AG09309 (cell line): ENCODE measurements at places on chromosomes 2 and 18.
A peak's percentile ranks its signal among the peaks of the same experiment; 100 is the strongest.

DNA sequence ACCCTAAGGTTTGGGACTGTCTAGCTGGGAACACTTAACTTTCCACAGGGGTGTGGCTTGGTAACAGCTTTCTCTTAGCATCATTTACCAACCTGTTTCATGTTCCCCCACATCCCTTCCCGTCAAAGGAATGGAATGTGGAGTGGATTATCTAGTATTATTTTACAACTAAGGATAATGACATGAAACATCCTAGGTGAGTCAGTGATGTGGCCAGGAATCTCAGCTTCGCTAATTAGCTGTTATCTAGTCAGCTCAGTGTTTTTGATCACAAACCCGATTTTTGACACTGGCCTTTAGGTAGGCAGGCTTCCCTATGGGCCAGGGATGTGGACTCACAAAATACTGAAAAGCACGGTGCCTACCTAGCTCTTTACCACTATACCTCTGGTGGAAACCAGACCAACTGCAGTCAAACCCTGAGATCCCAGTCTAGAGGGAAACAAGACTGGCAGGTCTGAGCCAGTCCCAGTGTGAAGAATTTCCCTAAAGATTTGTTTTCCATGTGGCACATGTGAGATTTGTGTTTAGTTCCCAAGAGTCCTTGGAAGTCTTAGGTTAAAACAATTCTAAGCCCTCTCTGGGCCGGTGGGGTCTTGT, 2.8 kb upstream of the NRP2 start:
- DNase-seq: no peak

- DNase-seq: no peak
Observed at GRCh38 chr2:68870215-68870614, 982 bp downstream of the BMP10 start.

GRCh38 chr2:172704072-172704936, 31.3 kb upstream of the RAPGEF4 start:
- DNase-seq: no peak

DNA sequence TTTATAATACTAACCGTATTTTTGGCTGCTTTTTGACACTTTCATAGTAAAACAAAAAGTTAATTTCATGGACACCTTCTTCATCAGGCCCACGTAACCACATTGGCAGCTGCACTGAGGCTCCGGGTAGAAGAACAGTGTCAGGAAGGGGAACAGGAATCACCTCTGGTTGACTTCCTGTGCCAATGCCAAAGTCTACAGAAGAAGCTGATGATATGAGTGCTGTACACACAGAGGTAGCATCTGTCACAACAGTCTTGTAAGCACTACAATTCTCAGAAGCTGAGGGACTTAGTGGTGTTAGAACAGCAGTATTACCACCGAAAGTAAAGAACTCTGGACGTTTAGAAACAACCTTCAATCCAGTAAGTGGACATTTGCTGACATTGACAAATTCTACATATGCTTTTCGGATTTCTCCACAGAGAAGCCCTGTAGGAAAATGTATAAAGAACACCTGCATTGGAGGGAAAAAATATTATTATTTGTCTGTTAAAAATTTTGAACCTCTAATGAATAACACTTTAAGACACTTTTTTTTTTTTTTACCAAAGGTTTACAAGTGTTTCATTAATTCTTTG, 85.3 kb downstream of the TRAPPC8 start:
- DNase-seq: no peak

DNA sequence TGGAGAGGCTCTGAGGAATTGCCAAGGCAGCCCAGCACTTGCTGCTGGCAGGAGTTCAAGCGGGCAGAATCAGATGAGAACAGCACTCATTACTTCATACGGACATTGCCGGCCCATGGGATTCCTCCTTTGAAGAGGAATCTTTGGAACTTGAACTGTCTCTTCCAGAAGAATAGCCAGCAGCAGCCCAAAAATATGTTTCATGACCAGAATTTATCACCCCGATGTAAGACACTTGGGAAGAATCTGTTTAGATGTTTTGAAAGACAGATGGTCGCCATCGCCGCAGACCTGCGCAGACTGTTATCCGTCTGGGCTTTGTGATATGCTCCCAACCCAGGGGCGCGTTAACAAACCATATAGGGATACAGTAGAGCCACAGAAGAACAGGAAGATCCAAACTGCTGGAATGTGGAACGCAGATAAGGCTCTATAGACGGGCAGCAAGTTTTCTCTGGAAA, 3.7 kb upstream of the ADI1 start:
- DNase-seq: no peak

GRCh38 chr2:177783835-177784744, 288.5 kb downstream of the PDE11A start:
- peak; percentile 71 for DNase-seq

- DNase-seq: no peak
Observed at GRCh38 chr18:57018845-57019244, 128.0 kb upstream of the BOD1L2 start.

DNA sequence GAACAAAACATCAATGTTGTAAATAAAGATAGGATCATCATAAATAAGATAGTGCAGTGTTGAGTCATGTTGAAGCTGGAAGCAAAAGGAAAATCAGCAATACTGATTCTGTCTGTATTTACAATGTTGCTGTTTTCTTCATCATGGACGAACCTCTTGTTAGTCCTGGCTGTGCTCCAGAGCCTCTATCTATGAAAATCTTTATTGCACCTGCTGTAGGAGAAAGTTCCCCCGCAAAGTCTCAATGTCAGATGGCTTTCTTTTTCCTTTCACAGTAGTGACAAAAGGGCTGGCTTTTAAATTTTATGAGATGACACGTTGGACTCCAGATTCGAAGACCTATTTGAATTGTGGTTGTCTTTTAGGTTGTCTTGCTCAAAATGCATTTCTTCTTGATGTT, 98.5 kb upstream of the LRRTM1 start:
- DNase-seq: no peak

- DNase-seq: no peak
Observed at GRCh38 chr2:178819992-178820391, 12.8 kb upstream of the TTN start.

DNA sequence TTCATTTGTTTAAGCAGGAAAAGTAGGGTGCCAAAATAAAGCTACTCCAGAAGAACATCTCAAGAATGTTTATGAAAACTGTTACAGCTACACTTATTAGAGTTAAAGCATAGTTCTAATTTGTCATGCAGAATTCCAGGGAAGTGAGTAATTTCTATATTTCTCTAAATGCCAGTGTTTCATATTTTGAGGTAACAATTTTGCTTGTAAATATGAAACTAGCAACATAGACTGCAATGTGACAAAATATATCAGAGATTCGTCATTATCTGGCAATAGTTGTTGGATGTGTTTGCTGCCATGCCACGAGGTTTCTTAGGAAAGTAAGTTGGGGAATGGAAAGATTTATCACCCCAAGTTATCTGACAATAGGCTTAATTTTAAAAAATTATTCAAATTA, 424.1 kb upstream of the ZEB2 start:
- DNase-seq: no peak

GRCh38 chr2:134253117-134253704, 661 bp upstream of the MGAT5 start:
- DNase-seq: no peak

DNA sequence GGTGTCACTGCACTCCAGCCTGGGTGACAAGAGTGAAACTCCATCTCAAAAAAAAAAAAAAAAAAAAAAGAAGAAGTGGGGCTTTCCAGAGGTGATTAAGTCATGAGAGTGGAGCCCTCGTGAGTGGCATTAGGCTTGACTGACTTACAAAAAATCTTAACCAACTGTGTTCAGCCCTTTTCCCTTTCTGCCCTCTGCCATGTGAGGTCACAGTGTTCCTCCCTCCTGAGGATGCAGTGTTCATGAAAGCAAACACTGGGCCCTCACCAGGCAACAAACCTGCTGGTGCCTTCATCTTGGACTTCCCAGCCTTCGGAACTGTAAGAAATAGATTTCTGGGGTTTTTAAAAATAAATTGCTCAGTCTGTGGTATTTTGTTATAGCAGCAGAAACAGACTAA, 37.0 kb upstream of the METTL21A start:
- DNase-seq: no peak
